ENCODE measurements at places on chromosomes 3 and 15.
A peak's percentile ranks its signal among the peaks of the same experiment; 100 is the strongest.

DNA sequence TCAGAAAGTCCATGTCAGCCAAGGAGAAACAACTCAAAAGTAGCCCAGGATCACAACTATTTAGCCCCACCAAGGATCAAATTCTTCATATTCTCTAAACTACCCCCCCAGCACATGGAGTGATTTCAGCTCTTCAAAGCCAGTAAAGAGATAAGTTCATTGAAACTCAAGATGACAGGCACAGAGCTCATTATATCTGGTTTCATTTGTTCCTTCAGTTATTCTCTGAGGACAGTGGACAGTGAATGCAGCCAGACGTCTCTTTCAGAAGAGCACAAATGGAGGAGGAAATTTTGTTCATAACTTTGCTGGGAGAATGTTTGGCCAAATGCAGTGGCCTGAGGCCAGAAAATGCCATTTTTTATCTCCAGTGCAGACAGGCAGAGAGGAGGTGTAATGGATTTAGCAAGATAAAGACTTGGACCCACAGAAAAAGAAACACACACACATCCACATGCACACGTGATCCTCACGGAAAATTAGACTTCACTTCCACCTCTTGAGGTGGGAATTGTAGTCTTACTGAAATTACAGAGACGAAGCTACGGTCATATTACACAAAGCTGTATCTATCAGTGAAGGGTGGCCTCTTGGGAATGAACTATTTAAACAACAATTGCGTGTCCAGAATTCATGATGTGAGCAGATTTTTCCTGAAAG, 64.6 kb downstream of the HES1 start:
- no peak for DNase-seq

DNA sequence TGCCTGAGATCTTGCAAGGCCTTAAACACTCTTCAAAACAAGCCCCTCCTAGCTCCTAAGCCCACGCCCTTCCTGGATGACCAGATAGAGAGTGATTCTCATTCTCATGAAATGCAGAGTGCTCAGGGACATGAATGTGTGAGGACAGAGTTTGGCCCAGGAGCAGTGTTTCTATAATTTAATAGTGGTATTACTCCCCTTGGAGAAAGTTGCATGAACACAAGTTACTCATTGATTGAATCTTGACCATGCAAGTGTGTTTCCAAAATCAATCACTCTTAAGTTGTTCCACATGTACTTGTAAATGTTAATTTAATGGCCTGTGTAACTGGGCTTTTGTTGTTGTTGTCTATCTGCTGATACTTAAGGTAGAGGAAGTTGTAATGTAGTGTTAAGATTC, 181.6 kb downstream of the ADAMTSL3 start:
- no peak for DNase-seq

GRCh38 chr3:138049157-138049919, 39.4 kb downstream of the CLDN18 start:
- DNase-seq, result no peak

DNA sequence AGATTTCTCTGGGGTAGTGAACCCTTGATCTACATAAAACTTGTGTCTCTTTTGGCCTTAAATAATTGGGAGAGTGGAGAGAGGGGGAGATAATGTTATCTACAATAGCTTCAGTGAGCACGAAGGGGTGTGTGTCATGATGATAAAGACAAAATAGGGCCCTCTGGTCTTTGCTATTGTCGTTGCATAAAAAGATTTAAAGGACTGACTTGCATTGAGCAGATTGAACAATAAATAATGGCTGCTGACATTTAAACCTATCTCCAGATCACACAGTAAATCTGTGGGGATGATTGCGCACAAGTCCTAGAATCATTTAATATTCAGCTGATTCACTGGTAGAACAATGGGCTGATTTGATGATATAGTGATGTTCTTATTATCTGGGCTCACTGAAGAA, 71.3 kb upstream of the GAP43 start:
- no peak for DNase-seq

- no peak for DNase-seq
Observed at GRCh38 chr3:113523241-113523640, 8.3 kb upstream of the SPICE1 start.

GRCh38 chr3:141940194-141940776, 63.8 kb downstream of the ATP1B3 start:
- peak; percentile 72 for DNase-seq

DNA sequence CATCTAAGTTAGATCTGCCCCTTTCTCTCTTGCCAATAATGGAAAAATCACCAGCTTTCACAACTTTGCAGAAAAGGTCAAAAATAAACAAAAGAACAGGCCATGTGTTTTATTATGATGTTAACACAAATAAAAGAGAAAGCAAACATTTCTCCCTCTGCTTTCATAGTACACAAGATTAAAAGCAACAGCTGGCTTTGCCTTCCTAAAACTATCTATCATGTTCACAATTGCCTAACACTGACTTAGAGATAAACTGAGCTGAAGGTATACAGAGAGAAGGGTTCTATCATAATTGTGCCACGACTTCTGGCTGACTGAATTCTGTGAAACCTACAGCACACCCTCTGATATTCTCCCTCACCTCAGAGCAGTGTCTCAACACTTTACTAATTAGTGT, 29.4 kb downstream of the AADAC start:
- no peak for DNase-seq

DNA sequence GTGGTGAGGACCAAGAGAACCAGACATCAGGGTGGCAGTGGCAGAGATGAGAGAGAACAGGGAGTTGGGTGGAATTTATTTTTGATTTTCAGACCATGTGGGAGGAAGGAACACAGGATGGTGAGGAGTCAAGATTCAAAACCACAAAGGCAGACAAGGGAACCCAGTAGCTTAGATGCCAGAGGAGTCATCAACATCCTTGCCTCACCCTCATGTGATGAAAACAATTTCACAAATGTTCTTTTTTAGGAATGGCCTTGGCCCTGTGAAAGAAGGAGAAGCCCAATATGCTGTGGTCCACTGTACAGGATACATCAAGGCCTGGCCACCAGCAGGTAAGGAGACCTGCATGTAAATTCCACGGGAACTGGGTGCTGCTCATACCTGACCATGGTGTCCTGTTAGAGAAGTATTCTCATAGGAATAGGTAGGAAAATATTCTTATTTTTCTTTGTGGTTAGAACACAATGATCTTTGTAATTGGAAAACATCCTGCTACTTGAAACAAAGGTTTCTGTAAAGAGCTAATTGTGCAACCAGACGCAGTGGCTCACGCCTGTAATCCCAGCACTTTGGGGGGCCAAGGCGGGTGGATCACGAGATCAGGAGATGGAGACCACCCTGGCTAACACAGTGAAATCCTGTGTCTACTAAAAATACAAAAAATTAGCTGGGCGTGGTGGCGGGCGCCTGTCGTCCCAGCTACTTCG, 110.0 kb downstream of the ARNT2 start:
- no peak for DNase-seq

DNA sequence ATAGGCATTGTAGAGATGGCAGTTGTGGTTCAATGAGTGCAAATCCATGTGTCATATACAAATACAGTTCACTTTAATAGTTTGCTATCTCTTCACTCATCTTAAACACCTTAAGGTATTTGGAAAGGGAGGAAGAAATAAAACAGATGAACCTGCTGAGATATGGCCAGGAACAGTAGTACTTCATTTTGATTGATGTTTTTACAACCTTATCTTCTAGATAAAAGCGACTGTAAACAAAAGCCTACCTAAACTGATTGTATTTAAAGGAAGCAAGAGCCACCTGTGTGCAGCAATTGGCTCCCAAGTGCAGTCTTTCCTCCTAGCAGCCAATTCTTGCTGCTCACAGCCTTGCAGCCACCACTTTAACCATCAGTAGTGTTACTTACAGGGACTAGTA, 217.7 kb downstream of the CDIN1 start:
- no peak for DNase-seq

DNA sequence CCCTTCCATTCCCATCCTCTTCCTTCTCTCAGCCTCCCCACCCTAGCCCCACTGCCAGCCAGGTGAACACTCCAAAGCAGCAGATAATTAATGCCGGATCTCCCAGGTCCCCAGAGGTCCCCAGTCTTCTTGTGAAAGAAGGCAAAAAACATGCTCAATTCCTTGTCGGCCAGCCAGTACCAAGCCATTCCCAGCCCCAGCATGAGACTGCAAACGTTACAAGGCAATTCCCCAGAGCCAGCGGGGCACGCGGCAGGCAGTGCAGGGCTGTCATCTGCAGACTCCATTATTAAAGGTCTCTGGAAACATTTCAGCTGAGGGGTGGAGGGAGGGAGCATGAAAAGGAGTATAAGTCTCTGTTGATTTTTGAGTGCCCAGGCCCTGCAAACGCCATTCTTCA, 117.8 kb downstream of the XXYLT1 start:
- DNase-seq, result peak; percentile 40

DNA sequence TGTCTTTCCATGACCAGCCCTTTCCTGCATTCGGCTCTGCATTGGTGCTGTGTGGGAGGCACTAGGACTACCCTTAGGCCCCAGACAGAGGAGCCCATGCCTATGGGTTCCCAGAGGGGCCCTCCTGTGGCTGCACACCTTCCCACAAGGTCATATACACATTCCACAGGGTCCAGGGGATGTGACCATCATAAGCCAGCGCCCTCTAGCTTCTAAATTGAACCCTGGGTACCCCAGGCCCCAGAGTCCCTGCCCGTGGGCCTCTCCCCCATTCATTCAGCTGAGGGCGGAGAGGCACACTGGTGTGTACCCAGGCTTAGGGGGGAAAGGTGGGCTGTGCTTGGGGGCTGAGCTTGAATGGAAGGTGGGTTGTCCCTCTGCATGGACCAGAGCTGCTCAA, 10.2 kb upstream of the SLC6A6 start:
- no peak for DNase-seq

DNA sequence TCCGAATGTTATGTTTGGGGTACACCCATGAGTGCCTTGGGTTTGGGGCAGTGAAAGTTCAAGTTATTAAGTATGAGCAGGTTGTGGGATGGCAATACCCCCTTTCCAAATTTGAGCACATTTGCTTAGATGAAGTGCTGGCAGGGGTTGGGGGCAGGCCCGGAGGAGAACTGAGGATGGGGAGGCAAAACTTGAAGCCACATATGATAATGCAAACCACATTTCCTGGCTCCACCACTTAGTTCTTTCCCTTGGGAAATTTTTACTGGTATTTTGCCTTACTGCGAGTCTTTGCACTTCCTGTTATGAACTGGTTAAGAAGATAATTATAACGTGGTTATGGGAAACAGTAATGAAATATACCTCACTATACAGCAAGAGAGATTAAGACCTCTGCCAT, 336.0 kb upstream of the ONECUT1 start:
- DNase-seq, result no peak

- DNase-seq, result peak; percentile 94
Observed at GRCh38 chr15:22838292-22839042, at the start of gene NIPA2. TSS of gene NIPA2 (plus strand) at chr15:22838666. CDS start at chr15:22851732, 13,066 bp downstream.

GRCh38 chr3:73451301-73451944, 173.3 kb downstream of the PDZRN3 start:
- peak; percentile 43 for DNase-seq

- no peak for DNase-seq
Observed at GRCh38 chr3:76566211-76566534, 473.7 kb upstream of the ROBO2 start.

DNA sequence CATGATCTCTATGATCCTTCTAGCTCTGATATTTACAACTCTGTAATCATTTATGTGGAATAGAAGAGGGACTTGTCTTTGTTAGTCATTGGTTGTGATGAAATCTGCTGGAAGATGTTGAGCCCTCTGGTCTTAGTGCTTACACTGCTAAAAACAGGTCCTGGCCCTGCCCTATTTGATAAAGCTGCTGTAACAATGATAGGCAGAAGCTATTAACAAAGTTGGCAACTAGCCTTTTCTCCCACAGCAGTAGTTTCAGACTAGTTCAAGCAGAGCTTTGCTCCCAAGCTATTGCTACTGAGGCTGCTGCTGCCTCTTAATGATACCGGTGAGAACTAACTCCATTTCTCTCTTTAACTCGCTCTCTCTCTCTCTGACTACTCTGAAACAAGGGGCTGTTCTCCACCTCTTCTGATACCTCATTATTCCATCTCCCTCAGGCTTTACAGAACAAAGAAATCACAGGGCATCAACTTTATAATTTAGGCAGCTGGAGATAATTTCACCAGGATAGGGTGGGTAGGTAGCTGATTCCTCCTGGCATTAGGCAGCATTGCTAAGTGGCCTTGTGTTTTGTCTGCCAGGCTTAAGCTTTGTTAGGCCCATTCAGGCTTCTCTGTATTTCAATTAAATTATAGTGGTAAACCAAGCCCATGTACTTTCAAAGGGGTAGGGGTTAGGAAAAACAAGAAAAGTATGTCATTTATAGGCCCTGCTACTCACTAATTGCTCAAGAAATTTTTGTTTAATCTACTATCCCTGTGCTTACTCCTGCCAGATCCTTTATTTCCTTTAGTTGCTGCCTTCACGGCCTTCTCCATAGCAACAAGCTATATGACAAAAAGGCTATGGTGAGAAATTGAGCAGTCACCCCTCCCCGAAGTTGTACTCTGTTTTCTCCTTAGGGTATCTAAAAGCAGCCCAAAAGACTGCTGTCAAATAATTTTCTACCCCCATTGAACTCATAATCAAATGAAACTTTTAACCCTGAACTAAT, 139.6 kb downstream of the RBPMS2 start:
- peak; percentile 7 for DNase-seq

GRCh38 chr3:10383850-10384248, 62.9 kb upstream of the SEC13 start:
- DNase-seq, result no peak

GRCh38 chr3:59368900-59369675, 319.3 kb upstream of the CFAP20DC start:
- DNase-seq, result no peak

DNA sequence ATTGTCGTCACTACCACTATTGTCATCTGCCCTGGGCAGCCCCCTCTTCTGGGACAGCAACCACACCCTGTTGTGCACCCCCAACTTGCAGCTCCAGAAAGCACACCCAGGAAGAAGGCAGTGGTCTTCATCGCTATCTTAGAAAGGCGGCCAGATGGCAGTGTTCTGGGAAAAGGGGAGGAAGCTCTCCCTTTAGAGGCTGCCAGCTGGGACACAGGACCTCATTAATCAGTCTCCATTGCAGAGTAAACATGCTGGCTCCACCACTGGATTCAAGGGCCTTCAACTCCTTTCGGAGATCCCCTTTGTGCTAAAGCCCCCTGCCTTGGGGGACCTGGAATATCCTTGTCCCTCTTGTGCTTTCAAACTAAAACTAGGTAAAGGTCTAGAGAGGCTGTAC, 199.3 kb upstream of the LINGO1 start:
- DNase-seq, result no peak

- no peak for DNase-seq
Observed at GRCh38 chr3:160780245-160780644, 24.2 kb downstream of the PPM1L start.

DNA sequence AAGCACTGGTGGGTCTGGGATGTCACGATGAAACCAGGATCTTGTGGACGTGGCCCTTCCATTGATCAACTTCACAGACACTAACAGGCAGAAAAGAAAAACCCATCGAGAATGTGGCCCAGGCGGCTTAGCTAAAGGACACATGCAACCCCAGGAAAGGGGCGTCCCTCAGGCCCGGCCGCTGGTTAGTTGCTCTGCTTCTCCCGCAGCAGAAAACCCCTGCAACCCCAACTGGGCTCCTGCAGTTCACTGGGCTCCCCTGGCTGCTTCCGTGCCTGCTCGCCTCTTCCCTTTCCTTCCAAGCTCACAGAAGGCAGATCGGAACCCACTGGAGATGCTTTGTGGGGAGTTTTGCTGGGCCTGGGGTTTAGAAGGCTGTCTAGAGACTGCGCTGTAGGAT, 1.1 kb downstream of the GASK1A start:
- DNase-seq, result no peak

GRCh38 chr3:37129871-37130270, 44.5 kb downstream of the LRRFIP2 start:
- DNase-seq, result no peak

- no peak for DNase-seq
Observed at GRCh38 chr3:135597855-135598254, 367.7 kb upstream of the PPP2R3A start.

GRCh38 chr15:80152896-80153876, at the start of gene FAH:
TSS of gene FAH (plus strand) at chr15:80152999. CDS start at chr15:80153055, 56 bp downstream.
- no peak for DNase-seq

Measured in NCI-H1092 (cell line).